ENCODE measurements at places on chromosomes 7 and 10.
A peak's percentile ranks its signal among the peaks of the same experiment; 100 is the strongest.

DNA sequence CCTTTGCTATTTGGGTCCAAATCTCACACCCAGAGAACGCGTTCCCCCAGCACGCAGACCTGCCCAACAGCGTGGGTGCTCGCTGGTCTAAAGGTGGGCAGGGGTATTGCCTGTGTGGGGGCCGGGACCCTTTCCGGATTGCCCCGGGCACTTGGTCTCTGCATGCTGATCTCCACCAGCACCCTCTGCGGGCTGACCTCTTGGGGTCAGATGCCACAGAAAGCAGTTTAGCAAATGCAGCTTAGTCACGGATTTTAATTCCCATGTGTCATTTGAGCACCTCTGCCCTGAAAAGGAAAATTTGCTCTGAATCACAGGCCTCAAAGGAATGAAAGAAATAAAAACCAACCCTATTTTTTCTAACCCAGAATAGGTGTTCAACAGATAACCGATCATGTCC lies 46.7 kb downstream of the PKD1L1 start:
- no peak for DNase-seq

- peak; percentile 52 for DNase-seq
These were observed 36.0 kb upstream of the RSU1 start for GRCh38 chr10:16853201-16853600.

GRCh38 chr10:71842856-71843686 lies 8.0 kb downstream of the PSAP start:
- no peak for DNase-seq

GRCh38 chr7:12016439-12016838 lies 184.4 kb upstream of the THSD7A start:
- no peak for DNase-seq
